Left lobe of liver (tissue), 2 donors: ENCODE measurements at places on chromosomes 3 and 15. TPM values are rescaled to one million over a fixed set of nuclear protein-coding genes. Genes with fewer than 3 reads are reported as not detected.

Gene FSIP1
- not detected for total RNA-seq

DNA sequence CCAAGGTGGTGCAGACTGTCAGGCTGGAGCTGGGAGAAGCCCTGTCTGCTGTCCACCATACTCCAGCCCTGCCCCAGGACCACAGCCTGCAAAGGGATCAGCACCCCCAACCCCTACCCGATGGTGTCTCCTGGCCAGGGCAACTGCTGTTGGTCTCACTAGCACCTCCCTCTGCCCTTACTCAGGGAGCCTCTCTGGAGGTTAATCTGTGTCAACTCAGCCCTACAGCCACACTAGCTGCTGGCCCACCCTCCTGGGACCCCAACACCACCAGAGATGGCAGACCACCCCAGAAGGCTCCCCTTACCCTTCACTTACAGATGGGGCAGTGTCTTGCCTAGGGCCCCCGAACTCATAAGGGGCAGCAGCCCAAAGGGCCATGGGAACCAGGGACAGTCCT is 65.2 kb downstream of the TLE3 start:
- DNase-seq: no peak

Gene HRG
- total RNA-seq: 324 TPM

GRCh38 chr3:59499000-59499399 is 449.2 kb upstream of the CFAP20DC start:
- no peak for DNase-seq

DNA sequence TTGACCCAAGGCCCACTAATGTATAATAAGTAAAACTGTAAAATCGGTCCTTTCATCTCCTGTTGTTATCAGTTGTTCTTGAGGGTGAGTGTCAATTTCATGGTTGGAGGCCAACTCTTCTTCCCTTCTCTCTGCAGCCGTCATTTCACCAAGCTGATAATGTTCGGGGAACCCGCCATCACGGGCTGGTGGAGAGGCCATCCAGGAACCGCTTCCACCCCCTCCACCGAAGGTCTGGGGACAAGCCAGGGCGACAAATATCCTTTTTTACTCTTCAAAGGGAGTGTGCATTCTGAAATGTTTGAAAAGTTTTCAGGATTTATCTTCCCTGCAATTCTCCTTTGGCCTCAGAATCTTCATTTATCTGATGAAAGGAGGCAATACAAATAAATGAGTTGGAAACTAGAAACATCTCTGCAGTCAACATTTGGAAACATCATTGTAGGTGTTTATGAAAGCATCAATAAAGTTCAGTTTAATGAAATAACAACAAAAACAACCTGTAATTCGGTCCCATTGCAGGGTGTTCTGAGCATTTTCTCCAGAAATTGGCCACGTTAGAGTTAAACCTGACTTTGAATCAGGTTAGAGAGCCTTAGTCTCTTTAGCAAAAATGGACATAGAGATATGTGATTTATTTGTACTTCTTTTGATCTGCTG is 63.9 kb downstream of the CRTC3 start:
- DNase-seq: no peak

Gene RYK
- total RNA-seq: 14.2 TPM

DNA sequence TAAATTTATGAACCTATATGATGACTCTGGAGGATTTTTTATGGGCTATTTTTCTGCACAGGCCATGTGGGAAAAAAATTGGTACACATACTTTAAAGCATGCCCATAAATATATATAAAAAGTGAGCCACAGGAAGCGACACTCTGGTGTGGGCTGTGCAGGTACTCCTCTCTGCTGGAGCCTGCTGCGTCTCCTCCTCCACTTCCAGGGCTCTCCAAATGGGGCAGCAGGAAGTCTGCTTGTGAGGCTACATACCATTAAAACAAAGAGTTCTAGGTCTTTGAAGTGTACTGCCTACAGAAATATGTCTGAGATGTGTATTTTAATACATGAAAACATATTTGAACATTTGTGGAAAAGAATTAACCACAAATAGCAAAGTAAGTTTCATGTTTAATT is 135.1 kb downstream of the CTNNB1 start:
- DNase-seq: no peak

DNA sequence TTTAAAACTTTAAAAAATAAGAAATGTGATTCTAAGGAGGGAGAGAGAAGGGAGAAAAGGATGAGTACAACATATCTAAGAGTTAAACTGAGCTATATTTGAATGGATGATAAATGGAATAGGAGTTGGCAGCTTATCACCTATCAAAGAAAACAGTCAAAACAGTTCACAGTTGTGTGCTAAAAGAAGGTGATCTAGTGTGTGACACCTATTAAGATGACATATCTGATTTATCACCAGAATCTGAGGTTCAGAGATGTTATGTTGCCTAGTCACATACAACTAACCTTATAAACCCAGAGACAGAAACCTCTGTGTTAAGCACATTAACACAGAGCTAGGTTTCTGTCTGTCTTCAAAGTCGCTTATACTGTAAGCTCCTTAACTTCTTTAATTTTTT is 3.0 kb downstream of the ATP13A3 start:
- DNase-seq: no peak

Gene CLSTN2
- 1.9 TPM for total RNA-seq

GRCh38 chr3:149670742-149671492 is 13.1 kb upstream of the WWTR1 start:
- no peak for DNase-seq

DNA sequence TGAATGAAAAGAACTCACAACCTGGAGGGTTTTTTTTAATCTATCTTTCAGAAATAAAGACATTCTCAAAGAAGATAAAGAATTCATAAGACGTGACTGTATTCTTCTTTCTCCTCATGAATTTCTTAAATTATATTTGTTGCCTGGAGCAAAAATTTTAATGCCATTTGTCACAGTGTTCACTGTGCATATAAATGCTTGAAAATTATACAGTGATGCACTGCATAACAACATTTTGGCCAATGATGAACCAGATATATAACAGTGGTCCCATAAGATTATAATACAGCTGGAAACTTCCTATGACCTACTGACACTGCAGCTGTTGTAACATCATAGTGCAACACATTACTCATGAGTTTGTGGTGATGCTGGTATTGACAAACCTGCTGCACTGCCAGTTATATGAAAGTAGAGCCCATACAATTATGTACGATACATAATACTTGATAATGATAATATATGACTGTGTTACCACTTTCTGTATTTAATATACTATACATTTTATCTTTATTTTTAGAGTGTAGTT is 67.3 kb downstream of the P2RY1 start:
- no peak for DNase-seq

GRCh38 chr3:43343185-43343584 is 56.8 kb downstream of the SNRK start:
- DNase-seq: no peak

DNA sequence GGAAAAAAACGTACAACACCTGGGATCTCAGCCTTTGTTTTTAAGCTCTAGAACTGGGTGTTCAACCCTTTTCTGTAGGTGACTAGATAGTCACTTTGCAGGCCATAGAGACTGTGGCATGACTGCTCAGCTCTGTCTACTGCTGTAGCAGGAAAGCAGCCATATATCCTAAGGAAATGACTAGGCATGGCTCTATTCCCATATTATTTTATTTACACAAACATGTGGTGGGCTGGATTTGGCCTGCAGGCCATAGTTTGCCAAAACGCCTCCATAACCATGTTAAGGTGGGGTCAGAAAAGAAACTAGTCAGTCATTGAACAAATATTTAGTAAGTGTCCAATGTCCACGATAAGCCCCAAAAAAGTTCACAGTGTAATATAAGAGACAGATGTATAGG is 452.5 kb downstream of the MCTP2 start:
- no peak for DNase-seq

DNA sequence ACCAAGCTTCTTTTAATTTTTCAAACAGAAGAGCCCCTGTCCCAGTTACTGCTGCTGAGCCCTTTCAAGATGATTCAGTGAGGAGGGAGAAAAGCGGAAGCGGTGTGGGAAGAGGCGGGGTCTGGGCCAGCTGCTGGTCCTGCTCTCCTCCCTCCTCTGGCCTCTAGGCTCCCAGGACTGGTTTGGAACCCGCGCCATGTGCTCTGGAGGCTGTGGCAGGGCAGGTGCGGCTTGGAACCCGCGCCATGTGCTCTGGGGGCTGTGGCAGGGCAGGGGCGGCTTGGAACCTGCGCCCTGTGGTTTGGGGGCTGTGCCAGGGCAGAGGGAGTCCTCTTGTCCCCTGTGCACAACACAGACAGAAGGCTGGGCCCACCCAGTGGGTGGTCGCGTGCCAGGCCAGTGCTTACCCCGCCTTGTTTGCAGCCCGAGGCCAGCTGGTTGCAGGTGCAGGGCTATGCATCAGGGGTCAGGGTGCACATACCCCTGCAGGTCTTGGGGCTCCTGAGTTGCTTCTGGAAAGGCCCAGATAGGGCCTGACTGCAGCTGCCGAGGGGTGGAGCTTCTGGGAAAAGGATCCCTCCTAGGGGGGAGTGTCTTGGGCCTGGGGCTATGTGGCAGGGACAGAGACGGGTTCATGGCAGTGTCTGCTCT is 12.2 kb downstream of the ALG1L2 start:
- DNase-seq: no peak

DNA sequence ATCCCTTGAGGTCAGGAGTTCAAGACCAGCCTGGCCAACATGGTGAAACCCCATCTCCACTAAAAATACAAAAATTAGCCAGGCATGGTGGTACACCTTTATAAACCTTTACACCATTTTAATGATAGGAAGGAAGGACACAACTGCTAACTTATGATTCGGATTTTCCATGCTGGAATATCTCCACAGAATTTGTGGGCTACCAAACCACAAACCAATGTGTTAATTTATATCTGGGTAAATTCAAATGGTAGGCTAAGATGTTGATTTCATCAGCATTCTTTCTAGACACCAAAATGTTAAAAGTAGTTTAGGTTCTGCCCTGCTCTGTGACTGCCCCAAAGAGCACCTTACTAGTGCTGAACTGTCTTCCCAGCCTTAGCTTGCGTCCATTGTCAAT is 72.8 kb downstream of the POLQ start:
- DNase-seq: no peak
